ENCODE measurements at places on chromosomes 2 and 18.

DNA sequence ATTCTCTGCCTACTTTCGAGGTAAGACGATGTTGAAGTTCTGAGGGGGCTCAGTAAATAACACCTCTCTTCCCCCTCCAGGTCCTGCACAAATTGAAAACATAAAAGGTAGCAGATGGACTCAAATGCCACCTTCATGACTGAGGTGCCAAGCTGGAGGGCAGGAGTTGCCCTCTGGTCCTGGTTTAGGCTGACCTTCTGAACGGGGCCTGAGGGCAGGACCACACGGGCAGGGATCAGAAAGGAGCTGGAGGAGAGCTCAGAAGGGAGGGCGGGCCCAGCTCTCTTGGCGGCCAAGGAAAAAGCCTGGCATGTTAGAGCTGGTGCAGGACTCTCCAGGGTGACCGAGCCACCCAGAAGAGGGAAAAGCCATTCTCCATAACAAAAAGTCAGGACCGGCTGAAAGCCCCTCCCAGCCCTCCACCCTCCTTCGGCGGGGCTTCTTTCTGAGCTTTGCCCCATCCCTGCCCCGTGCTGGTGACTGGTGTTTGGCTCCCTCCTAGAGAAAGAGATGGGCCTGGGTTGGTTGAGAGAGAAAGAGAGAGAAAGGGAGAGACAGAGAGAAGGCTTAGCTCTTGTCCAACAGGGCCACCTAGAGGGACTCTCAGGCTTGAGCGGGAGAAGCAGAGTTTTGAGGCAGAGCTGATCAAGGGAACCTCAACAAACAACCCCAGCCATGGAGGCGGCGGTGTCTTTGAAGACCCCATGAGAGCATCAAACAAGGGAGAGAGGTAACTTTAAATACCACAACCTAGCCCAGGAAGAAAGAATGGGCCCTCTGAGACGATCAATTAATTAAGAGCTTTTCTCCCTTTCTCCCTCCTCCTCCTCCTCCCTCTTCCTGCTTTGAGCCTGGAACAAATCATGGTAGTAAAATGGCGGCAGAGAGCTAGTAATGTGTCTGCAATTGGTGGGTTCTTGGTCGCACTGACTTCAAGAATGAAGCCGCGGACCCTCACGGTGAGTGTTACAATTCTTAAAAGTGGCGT is 50.8 kb downstream of the WIPF1 start:
- DNase-seq: peak; percentile 44

- DNase-seq: peak; percentile 77
Observed at GRCh38 chr2:207227062-207227748, 61.5 kb upstream of the KLF7 start.

GRCh38 chr18:24472591-24472990 is 12.2 kb downstream of the HRH4 start:
- no peak for DNase-seq

- DNase-seq: no peak
Observed at GRCh38 chr18:14124689-14125088, 7.5 kb downstream of the ZNF519 start.

- no peak for DNase-seq
Observed at GRCh38 chr2:192328297-192328696, 133.6 kb upstream of the TMEFF2 start.

- DNase-seq: no peak
Observed at GRCh38 chr18:7062236-7062635, 55.4 kb downstream of the LAMA1 start.

DNA sequence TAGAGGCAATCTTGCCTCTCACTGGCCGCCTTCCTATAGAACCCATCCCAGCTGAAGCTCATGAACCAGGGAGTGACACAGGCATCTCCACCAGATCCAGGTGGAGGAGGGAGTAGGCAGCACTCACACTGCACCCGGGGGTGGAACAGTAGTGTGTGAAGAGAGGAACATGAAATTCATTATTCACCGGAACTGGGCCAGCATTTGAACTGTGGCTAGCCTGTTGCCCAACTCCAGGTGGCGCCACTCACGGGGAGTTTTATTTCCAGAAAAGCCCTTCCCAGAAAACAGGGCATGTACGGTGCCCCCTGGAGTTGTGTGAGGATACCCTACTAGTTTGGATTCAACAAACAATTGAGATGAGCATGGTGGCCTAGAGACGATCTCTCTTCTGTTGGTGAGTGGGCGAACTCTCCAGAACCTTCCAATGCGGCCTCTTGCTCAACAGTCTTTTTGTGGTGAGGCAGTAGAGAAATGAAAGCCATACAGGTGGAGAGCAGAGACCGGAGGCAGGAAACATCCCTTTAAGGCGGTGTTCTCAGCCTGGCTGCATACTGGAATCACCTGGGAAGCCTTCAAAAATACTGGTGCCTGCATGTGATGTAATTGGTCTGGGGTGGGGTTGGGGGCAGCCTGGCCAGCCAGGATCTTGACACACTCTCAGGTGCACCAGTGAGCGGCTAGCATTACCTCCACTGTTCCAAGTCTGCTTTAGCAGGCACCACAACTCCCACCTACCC is 73.5 kb upstream of the NEDD4L start:
- DNase-seq: peak; percentile 7

GRCh38 chr18:76687304-76687962 is 134.9 kb upstream of the ZNF236 start:
- no peak for DNase-seq

All from anterior cingulate cortex (tissue), 58 donors.